ENCODE measurements at places on chromosomes 1 and 21.

GRCh38 chr1:151661751-151662150, 49.9 kb downstream of the SNX27 start:
- DNase-seq, result no peak

GRCh38 chr1:8165595-8166360, 139.7 kb upstream of the ERRFI1 start:
- no peak for DNase-seq

DNA sequence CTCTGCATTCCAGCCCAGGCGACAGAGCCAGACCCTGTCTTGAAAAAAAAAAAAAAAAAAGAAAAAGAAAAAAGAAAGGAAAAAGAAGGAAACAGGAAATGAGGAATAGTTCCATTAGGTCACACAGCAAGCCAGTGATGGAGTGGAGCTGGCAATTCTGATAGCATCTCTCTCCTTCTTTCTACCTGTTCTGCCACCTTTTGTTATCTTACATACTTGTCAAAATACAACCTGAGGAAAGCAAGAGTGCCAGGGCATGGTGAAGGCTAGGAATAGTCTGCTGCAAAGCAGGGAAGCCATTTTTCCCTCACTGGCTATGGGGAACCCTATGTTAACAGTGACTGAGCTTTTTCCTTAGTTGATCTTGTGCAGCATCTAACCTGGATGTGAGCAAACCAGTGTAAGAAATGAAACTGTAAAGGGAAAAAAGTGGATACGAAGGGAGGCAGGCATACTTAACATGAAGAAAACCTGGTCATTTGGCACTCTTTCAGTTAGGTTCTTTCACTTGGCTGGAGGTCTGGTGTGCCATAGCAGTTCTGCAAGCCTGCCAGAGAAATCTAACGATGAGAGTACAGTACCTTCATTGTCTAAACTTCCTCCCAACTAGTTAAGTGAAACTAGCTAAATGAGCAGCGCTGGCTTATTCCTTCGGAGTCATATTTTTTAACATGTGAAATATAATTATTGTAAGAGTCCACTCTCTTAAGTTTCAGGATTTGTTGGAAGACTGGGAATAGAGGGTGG, 17.9 kb upstream of the THEM5 start:
- no peak for DNase-seq

DNA sequence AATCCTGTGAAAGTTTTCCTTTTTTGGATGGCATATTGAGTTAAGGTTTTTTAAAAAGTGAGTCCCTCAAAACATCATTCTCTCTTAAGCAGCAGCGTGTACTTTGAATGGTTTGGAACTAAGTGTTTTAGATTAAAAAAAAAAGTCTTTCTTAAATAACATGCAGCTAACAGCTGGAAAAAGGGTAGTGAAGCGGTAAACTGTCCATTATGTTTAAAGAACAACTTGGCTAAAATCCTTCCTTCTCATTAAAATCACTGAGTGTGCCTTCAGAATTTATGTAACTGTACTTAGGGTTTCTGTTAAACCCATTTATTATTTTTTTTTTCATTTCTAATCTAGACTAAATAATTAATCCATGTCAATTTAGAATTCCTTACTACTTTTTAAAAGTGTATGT, 254.2 kb upstream of the ADAMTS5 start:
- DNase-seq, result no peak

GRCh38 chr1:78678324-78678723, 28.7 kb downstream of the IFI44 start:
- no peak for DNase-seq

DNA sequence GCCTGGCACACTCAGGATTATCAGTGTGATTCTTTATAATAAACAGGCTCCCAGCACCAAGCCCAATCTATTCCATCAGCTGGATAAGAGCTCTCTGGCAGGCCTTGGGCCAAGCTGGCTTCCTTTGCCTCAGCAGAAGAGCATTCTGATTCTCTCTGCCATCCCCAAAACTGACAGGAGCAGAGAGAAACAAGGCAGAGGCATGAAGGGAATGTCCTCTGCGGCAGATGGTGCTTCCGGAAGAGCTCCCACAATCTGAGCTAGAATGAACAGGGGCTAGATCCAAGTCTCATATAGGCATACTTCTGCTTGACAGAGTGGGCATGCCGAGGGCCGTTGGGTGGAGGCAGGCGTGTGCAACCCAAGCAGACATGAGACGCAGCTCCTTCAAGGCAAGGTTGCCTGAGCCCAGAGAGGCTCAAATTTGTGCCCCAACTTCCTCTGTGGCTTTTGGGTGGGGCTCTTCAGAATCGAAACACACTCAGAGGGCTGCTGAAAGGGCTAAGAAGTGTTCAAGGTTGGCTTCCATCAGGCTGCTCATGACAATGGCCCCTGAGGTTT, 4.0 kb downstream of the CAPN2 start:
- peak; percentile 33 for DNase-seq

DNA sequence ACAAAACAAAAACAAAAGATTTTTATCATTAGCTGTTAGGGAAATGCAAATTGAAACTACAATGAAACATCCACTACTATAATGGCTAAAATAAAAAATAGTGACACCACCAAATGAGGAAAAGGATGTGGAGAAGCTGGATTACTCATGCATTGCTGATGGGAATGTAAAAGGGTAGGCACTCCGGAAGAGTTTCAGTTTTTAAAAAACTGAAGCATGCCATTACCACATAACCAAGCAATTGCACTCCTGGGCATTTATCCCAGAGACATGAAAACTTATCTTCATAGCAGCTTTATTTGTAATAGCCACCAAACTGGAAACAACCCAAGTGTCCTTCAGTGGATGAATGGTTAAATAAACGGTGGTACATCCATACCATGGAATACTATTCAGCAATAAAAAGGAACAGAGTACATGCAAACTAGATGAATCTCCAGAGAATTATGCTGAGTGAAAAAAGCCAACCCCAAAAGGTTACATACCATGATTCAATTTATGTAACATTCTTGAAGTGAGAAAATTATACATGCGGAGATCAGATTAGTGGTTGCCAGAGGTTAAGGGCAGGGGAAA, 14.5 kb upstream of the CFAP298 start:
- no peak for DNase-seq

DNA sequence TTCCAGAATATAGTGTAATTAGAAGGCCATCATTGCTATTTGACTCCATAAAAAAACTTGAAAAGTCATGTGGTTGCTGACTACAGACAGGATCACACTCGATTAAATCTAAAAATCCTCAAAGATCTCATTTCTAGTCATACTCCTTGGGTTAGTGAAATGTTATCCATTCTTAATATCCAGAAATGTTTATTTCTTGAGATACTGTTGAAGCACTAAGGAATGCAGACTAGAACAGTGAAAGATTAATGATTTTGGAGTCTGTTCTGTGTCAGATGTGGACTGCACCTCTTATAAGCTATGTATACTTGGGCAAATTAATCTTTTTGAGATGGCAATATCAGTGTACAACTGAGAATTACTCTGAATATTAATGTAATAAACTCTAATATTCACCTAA, 65.1 kb downstream of the ADSS2 start:
- no peak for DNase-seq

- no peak for DNase-seq
These were observed 90.4 kb downstream of the KIF26B start for GRCh38 chr1:245245021-245245667.
